Astrocyte of the spinal cord (primary cell): ENCODE measurements at places on chromosomes 6 and 20.

- no peak for DNase-seq
Observed at GRCh38 chr20:4817230-4817671, 95.5 kb downstream of the PRND start.

GRCh38 chr6:90982051-90982450, 395.2 kb upstream of the MAP3K7 start:
- DNase-seq = no peak

DNA sequence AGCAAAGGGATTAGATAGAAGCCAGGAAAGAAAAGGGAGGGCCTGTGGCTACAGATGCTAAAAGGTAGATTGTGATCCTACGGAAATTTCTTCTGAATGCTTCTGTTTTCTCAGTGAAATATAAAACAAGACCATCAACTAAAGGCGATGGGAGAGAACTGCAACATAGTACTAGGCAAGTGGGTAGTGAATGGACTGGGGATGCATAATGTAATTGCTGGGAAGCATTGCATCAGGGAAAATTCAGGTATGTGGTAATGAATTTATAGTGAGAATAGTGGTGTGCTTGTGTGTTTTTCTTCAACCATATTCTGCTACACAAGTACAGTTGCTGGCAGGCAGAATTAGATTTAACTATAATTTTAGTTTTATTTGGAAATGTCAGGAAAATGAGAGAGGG, 156.6 kb downstream of the OPN5 start:
- no peak for DNase-seq

- no peak for DNase-seq
Observed at GRCh38 chr6:69913361-69913760, 47.0 kb downstream of the COL19A1 start.

DNA sequence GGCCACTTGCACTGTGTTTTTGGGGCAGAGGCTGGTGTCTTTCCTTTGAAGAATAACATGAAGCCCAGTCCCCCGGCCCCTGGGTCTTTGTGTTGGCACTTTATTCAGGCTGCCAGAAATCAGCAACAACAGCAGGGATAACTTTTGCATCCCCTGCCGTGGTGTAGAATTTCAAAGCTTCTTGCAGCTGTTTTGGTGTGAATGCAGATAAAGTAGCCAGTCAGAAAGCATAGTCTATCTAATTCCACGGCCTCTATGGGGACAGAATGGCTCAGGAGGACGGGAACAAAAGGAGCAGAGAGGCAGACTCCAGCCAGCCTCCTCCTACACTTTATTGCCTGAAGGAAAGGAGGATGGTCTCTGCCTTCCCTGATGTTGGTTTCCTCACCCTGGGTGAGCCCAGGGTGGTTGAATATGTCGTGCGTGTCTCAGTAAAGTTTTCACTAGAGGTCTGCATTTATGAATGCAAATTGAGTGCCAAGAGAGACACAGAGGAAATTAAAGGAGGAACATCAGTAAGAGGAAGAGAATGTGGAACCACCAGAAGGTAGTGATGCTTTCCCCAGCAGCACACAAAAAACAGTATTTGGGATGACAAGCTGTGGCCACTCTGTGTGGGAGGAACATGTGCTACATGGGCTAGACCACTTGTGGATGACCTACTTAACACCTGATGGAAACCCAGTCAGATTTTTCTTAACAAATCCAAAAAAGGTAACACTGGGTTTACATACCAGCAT, 125.9 kb upstream of the TRAF3IP2 start:
- peak; percentile 53 for DNase-seq

DNA sequence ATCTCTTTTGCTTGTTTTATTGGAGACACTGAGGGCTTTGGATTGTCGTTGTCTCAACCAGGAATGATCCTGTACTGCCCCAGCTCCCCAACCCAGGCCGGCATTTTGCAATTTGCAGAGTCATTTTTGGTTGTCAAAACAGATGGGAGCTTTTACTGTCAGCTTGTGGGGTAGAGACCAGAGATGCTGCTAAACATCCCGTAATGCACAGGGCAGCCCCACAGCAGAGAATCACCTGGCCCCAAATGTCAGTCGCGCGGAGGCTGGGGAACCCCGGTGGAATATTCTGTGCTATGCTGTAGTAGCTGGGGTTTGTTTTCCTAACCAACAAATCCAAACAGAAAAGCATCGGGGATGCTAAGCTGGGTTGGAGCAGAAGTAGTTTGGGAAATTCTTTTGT, 99.7 kb downstream of the TSHZ2 start:
- DNase-seq = no peak

DNA sequence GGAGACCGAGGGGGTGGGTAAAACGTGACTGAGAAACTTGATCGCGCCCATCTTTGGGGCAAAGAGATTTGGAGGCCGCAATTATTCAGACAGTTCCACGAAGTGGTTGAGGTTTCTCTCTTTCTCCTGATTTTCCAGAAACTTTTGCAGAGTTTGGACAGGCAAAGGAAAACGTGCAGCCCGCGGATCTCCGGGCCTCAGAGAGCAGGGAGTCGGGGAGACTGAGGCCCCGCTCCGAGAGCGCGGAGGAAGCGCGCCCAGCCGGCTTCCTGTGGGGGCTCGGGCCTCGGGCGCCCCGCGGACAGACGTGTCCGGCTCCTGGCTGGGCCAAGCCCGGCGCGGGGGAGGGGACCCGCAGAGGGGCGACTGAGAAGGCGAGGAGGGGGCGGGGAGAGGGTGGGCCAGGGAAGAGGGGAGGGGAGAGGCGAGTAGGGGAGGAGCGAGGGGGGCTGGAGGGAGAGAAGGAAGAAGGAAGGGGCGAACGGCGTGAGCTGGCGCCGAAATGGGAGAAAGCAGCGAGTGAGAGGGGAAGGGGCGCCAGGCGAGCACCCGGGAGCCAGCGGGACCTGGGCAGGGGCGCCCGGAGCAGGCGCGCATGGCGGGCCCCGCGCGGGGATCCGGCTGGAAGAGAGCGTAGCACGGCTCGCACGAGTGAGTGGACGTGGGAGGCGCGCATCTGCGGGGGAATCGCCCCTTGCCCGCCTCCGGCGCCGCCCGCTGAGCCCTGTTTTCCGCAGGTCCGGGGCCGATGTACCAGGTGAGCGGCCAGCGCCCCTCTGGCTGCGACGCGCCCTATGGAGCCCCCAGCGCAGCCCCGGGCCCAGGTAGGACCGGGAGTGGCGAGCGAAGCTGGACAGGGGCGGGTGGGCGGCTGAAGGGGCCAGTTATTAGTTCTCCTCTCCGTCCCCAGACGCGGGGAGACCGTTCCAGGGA, at the start of gene MDFI:
MDFI (plus strand) TSS at position 467 of the 933 bp plus-strand sequence; CDS start at position 749, 282 bp downstream.
- DNase-seq = peak; percentile 56

DNA sequence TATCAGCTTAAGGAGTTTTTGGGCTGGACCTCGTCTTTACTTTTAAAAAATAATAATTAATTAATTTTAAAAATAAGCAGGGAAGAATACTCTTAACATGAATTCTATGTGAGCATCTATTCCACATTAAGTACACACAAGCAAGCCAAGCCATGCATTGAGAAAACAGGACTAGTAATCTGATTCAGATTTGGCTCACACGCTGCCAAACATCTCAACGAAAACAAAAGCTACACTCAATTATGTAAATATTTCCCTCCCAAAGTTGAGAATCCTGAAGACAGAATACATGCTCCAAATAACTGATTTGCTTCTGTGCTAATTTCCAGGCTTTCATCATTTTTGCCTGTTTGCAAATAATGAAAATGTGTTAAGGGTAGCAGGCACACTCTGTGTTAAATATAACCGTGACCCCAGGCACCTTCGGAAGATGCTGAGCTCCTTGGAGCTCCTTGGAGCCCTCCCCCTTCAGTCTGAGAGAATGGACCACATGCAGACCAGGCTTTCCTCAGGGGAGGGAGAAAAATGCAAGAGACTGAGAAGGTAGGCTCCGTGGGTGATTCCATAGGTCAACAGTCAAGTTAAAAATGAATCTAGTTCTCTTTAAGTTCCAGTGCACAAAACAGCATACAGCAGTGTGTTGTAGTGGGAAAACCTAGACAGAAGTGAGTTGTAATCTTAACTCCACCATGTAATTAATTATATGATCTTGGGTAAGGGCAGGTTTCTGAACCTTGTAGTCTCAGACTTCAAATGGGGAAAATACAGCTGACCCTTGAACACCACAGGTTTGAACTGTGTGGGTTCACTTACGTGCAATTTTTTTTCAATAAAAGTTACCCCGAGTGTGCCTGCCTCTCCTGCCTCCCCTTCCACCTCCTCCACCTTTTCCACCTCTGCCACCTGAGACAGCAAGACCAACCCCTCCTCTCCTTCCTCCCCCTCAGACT, 161.3 kb upstream of the RREB1 start:
- DNase-seq = no peak

DNA sequence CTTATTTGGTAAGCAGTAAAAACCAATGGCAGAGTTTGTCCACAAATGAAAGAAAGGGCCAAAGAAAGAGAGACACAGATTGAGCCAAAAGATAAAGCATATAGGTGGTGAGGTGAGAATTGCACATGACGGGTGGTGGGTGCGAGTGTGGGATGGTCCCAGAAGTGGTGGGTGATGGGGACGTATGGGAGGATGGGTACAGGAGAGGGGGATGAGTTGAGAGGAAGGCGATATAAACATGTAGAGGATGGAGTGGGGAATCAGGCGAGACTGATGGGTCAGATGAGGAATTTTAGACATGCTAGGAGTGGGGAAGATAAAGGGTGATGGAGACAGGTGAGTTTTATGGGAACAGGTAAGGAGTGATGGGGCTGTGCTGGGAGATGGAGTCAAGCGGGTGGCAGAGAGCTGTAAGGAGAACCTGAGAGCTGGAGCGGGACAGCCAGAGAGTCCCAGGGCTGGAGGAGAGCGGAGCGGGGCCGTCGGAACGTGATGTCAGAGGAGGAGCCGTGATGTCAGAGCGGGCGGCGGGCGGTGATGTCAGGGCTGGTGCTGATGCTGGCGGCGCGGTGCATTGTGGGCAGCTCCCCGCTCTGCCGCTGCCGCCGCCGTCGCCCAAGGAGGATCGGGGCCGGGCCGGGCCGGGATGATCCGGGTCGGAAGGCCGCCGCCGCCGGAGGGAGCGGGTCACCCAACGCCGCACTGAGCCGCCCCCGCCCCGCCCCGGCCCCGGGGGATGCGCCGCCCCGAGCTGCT, at the start of gene TTBK1:
TTBK1 (plus strand) TSS at position 574 of the 756 bp plus-strand sequence. CDS start 3,180 bp downstream, outside the sequence.
- no peak for DNase-seq

DNA sequence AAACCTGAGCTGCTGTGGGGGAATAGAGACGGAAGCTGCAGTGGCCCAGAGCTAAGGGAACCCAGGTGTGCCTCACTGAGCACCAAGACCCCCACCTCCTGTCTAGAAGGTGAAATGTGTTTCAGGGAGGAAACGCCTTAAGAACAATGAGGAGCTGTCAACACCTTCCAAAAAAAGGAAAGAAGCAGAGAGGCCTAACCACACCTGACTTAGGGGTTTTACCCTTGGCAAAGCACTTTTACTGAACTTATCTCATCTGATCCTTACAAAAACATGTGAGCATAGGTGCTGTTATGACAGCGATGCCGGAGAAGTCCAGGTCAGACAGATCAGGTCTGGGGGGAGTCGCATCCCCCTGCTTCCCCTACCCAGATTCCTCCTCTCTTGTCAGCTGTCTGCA, 16.1 kb upstream of the CDKN1A start:
- no peak for DNase-seq

DNA sequence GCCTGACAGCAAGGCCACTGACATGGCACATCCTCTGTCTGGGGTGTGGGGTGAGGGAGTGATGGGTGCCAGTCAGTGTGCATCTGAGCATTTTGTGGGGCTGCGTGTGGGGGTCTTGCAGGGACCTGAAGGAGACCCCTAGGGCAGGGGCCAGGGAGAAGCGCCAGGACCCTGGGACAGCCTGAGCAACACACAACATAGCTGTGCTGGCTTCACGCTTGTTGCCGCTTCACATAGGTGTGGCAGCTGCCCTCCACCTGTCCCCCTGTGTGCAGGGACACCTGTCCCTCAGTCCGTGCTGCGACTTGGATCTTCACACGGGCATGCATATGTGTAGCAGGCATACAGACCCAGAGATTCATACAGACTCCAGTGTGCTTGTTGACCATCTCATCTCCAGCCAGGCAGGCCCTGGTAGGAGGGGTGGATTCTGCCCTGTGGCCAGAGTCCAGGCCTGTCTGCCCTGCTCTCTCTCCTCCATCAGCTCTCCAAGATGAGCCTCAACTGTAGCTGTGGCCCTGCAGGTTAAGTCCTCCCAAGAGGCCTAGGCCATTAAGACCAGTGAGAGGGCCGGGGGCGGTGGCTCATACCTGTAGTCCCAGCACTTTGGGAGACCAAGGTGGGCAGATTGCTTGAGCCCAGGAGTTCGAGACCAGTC, 3.2 kb upstream of the NPBWR2 start:
- DNase-seq = no peak

GRCh38 chr6:155216312-155217046, 47.3 kb upstream of the CLDN20 start:
- DNase-seq = no peak

GRCh38 chr6:87848616-87849015, 146.6 kb upstream of the AKIRIN2 start:
- DNase-seq = no peak

GRCh38 chr20:13223736-13224520, 2.9 kb downstream of the ISM1 start:
- no peak for DNase-seq

DNA sequence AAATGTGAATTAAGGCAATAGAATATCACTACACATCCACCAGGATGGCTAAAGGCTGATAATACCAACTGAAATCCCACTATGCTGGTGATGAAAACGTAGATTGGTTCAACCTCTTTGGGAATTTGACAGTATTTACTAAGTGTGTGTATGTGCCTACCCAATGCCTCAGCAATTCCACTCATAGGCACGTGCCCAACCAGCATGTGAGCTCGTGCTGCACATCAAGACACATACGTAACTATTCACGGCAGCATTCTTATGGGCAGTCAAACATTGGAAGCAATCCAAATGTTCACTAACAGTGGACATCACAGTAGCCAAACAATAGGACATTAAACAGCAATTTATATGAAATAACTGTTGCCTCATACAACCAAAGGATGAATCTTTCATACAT, 15.7 kb upstream of the AFDN start:
- DNase-seq = no peak

DNA sequence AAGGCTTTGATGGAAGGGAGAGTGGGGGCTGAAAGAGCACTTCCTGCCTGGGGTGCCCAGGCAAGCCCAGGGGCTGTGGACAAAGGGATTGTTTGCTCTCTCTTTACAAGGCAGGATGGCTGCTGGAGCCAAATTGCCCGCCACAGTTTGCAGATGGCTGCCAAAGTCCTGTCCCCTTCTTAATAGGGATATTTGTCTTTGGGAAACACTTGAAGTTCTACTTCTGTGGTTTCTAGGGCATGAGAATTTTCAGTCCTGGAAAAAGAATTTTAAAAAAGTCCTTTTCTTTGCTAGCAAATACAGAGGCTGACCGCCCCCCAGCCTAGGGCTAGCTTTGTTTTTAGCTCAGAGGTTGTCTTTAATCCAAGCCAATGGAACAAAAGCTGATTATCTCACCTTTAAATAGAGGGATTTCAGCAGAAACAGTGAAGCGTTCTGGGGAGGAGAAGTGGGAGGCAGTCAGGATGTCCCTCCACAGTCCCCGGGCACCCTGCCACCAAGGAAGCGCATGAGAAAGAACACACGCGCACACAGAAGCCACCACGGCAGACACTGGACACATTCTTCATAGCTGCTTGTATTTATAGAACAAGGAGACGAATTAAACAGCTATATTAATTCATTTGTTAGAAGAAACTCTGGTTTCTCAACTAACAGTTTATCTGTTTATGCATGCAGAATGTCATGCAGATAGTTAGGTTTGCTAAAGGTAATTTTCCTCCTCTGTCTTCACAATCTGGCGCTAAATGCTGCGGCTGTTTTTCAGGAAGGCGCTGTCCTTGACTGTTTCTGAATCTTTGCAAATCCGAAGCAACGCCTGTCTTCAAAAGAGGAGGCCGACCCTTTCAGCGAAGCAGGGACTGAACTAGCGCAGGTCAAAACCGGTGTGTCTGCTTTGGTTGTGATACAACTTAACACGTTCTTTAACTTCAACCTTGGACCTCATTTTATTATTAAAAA, 736.9 kb downstream of the QKI start:
- peak; percentile 24 for DNase-seq
